T-helper 1 cell (primary cell): ENCODE measurements at places on chromosomes 2 and 18.
A peak's percentile ranks its signal among the peaks of the same experiment; 100 is the strongest.

DNA sequence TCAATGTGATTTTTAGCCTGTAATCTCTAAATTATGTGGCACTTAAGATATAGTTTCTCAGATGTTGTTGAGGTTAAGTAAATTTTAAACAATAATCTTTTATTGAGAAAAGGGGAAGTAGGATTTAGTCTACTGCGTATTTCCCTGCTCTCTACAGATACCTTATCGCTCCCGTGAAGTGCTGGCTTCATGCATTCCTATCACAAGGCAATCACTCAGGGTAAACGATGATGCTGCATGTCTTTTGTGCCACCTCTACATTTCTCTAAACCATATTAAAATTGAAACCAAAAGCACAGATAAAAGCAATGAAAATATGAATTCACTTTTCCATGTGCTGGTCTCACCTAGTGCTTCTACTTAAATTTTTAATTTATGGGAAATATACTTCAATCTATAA, 14.4 kb upstream of the RPE start:
- DNase-seq, result no peak

DNA sequence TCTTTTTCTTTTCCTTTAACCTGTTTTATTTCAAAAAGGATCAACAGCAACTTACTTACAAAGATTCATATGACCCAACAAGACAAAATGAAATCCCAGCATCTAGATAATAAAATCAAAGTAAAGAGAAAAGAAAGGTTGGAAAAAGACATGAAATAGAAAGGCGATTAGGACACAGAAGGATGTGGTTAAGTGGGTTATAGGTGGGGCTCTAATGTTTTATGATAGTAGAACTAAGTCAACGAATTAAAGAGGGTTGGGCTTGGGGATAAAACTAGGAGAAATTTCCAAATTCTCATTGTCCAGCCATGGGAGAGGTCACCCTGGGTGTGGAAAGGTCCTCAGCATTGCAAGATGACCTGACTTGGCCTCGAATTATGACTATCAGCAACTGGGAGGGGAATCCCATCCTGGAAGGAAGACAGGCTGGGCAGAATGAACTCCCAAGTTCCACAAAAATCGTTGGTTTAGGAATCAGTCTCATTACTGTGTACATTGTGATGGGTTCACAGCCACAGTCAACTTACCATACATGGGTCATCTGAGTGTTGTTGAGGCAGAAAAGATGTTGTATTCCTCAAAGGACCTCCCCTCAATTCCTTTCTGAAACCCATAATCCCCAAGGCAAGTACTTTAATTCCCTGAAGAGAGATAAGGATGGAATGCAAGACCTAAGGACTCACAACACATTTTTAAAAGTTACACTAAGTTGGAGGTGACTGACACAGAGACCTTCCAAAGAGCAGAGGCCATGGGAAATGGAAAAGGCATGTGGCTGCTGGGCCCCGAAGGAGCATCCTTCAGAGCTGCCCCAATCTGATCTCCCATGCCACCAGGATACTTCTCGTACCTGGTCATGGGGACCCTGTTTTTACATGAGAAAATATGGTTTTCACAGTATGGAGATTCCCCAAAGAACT, 167.6 kb downstream of the UXS1 start:
- no peak for DNase-seq

- DNase-seq, result no peak
These were observed 22.2 kb downstream of the TSN start for GRCh38 chr2:121777699-121778058.

DNA sequence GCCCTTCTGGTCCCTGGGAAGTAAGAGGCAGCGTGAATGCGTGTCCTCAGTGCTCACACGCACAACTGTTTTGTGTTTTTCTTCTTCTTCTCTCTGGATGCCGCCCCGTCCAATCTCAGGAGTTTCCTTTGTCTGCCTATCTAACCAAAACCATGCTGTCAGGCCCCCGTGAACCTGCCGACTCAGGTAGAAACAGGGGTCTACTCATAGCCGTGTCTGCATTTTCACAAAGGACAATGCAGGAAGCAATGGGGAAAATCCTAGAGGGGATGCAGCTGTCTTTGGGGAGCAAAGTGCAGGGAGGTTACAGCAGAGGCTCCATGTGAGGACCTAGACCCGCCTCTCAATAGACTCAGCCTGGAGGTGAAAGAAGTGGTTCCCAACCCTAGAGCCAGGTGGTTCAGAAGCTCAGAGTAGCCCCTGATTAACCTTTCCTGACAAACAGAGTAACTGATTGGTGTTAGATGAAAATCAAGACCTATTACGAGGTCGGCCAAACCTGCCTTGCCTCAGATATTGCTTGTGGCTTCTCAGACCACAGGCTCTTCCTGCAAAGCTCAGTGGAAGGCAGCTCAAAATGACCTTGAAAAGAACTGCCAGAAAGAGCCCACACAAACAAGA, 49.3 kb downstream of the CD226 start:
- no peak for DNase-seq

GRCh38 chr2:208315081-208315788, 49.2 kb downstream of the PIKFYVE start:
- DNase-seq, result no peak

DNA sequence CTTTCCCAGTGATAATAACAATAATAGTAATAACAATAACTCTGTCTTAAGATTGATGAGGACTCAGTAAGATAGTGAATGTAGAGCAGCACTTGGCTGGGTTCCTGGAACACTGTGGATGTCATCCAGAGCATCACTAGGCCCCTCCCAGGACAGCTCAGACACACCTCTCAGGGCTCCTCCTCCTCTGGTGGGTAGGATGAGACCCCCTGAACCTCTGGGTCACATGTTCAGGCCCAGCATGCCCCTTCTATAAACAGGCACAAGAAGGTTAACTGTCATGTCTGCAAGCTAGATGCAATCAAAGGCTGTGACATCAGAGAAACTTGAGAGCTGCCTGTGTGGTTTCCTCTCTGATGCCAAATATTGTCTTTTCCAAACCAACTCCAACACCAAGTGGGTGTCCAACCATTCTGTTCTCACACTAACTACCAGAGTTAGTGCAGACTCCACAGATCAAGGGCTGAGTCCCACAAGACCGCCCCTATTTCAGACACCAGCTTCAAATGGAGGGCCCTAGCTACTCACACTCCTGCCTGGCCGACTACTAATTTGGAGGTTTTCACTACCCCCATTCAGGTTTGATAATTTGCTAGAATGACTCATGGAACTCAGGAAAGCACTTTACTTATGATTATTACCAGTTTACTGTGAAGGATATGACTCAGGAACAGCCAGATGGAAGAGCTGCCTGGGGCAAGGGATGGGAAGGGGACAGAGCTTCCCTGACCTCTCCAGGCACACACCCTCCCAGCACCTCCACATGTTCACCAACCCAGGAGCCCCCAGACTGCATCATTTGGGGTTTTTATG, 46.4 kb upstream of the BZW1 start:
- DNase-seq, result no peak

DNA sequence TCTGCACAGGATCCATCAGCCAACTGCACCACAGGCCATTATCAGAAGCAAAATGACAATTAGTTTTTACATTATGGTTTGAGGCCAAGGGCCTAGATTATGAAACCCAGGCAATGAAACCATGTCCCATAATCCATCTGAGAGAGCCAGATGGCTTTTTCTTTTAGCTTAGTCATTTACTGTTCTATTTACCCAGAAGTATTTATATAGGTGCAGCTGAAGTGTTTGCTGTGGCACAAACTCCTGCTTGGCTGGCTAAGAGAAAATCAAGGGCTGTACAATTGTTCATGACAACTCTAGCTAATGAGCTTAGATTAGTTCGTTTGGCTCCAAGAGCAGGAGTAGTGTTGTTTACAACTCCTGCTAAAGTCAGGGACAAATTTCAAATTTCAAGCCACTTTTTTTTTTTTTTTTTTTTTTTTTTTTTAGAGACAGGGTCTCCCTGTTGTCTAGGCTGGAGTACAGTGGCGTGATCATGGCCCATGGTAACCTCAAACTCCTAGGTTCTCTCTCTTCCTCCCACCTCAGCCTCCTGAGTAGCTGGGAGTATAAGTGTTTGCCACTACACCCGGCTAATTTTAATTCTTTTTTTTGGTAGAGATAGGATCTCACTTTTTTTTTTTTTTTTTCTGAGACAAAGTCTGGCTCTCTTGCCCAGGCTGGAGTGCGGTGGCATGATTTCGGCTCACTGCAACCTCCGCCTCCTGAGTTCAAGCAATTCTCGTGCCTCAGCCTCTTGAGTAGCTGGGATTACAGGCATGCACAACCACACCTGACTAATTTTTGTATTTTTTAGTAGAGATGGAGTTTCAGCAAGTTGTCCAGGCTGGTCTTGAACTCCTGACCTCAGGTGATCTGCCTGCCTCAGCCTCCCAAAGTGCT, 18.4 kb upstream of the REV1 start:
- no peak for DNase-seq

DNA sequence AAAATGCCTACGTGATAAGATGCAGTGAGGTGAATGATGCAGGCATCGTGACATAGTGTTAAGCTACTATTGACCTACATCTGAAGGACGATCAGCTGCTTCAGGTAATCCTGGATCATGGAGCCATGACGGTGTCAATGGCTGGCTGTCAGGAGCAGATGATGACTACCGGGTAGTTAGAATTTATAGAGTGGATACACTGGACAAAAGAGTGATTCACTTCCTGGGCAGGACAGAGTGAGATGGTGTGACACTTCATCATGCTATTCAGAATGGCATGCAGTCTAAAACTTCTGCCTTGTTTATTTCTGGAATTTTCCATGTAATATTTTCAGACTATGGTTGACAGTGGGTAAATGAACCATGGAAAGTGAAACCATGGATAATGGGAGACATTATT, 29.5 kb downstream of the METTL8 start:
- DNase-seq, result no peak

- no peak for DNase-seq
These were observed 75.2 kb upstream of the TSPYL6 start for GRCh38 chr2:54330926-54331835.

DNA sequence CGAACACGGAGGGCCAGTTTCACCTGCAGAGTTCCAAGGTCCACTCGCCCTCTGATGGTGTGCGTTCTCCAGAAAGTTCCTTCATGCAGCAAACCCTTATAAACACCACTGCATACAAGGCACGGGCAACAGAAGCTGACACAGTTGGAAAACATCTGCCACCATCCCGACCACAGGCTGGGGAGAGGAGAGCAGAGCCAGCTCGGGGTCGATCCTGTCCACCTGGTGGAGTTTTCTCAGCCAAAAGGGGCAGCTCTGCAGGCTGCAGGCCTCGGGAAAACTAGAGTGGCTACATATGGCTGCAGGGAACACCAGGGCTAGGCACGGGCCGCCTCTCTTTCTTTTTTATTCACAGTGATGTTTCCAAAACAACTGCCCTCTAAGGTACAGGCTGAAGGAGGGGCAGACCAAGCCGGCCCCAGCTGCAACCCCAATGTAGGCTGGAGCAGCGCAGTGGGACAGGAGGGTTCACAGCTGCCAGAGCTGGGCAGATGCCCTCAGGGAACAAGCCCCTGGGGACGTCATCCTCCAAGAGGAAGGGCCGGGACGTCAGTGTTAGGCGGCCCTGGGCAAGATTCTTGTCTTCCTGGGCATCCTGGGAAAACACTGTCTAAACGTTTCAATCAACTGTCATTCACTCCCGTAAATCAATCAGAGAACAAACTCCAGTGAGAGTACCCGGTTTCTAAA, 274.7 kb downstream of the TWIST2 start:
- DNase-seq, result no peak

DNA sequence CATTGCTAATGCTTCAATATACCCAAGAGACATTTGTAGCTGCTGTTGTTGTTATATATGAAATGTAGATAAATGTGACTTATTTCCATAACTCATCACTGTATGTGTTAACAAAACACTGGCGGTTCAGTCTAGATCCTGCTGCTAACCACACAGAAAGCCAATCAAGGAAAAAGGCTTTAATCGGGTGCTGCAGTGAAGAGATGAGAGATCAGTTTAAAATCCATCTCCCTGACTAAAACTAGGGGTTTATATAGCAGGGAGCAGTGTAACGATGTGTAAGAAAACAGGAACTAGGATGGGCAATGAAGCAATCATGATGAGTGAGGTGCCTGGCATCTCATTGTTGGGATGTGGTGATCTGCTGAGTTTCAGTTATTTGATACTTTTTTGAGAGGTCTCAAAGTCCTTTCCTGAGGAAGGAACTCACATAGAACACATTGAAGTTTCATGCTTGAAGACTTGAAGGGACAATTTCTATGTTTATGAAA, 677.7 kb upstream of the CDH7 start:
- no peak for DNase-seq

DNA sequence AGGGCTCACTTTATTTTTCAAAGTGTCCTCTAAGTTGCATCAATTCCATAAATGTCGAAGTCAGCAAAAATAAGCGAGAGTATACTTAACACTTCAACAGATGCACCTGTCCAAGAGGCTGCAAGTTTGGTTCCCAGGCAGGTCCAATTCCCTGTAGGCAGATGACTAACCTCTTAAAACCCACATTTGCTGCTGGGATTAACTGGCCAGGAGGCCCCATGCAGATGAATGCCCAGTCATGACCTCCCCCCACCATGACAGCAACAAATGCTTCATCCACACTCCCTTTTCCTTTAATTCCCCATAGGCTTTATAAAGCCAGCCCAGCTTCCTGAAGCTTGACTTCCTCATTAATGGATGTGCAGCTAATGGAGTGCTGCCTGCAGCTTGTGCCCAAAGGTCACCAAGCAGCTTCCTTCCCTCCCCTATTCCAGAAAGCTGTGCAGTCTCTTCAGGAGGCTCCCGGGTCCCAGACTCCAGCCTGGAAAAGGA, 35.7 kb downstream of the REEP1 start:
- no peak for DNase-seq

- DNase-seq, result no peak
These were observed 311.3 kb upstream of the KLHL29 start for GRCh38 chr2:23073671-23074070.

- DNase-seq, result peak; percentile 54
These were observed 303.7 kb upstream of the EPAS1 start for GRCh38 chr2:45993476-45993991.

DNA sequence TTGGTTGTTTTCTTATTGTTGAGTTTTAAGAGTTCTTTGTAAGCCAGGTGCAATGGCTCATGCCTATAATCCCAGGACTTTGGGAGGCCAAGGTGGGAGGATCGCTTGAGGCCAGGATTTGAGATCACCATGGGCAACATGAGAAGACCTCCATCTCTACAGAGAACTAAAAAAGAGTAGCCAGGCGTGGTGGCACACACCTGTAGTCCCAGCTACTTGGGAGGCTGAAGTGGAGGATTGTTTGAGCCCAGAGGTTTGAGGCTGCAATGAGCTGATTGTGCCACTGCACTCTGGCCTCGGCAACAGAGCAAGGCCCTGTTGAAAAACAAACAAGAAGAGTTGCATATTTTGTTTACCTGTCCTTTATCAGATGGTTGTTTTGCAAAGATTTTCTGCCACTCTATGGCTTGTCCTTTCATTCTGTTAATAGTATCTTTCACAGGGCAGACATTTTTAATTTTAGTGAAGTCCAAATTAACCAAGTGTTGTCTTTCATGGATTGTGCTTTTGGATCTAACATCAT, 46.2 kb downstream of the UGGT1 start:
- DNase-seq, result no peak
